ENCODE measurements at places on chromosomes 13 and 19.

GRCh38 chr13:25766576-25766975 is 285.2 kb downstream of the SHISA2 start:
- no peak for DNase-seq

GRCh38 chr13:41563341-41563983 is 106.1 kb downstream of the RGCC start:
- no peak for DNase-seq

- no peak for DNase-seq
Observed at GRCh38 chr13:100789481-100789880, 114.9 kb upstream of the TMTC4 start.

- no peak for DNase-seq
Observed at GRCh38 chr13:26785838-26786630, 25.4 kb upstream of the GPR12 start.

- no peak for DNase-seq
Observed at GRCh38 chr13:48583859-48584311, 51.0 kb upstream of the RCBTB2 start.

DNA sequence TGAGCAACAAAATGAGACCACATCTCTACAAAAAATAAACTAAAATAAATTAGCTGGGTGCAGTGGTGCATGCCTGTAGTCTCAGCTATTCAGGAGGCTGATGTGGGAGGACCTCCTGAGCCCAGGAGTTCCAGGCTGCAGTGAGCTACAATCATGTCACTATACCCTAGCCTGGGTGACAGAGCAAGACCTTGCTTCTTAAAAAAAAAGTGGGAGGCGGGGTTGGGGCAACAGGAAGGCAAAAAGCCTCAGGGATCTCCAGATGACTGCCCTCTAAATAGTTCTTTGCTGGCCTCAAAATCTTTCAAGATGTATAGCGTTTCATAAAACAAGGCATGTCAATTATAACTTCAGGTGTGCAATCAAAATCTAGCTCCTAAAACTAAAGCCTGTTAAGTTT is 18.5 kb downstream of the CEACAM8 start:
- DNase-seq, result no peak

DNA sequence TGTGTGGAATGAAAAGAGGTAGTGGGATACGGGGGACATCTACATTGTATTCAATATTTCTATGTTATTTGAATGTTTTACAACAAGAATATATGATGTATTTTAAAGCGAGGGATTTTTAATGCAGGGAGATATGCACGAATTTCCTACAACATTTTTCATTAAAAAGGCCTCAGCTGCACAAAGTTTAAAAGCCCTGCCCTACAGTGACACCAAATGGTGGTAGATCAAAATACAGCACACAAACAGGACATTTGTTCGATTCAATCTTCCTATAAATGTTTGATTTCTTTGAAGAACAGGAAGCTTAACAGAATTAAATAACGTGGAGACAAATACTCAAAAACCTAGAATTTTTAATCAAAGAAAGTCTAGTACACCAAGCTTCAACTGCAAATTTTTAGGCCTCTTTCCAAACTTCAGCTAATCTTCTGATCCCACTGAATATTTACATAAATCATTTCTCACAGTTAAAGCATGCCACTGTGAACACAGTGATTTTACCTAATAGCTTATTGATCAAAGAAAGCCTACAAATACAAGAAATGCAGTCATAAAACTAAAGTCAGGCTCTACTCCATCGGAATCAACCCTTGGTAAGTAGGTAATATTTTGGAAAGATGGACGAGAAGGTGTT is 257.2 kb downstream of the DIAPH3 start:
- no peak for DNase-seq

- no peak for DNase-seq
Observed at GRCh38 chr19:49973987-49974386, 13.0 kb upstream of the SIGLEC11 start.

GRCh38 chr13:98448642-98448928 is 128.3 kb downstream of the STK24 start:
- no peak for DNase-seq

DNA sequence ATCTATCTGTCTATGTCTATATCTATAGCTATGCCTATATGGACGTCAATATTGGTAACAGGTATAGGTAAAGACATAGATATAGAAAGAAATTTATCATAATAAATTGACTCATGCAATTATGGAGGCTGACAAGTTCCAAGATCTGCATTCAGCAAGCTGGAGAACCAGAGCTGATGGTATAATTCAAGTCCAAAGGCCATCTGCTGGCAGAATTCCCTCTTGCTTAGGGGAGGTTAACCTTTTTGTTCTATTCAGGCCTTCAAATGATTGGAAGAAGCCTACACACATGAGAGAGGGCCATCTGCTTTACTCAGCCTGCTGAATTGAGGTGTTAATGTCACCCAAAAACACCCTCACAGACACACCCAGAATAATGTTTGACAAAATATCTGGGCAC is 10.8 kb downstream of the RASL11A start:
- DNase-seq, result no peak

DNA sequence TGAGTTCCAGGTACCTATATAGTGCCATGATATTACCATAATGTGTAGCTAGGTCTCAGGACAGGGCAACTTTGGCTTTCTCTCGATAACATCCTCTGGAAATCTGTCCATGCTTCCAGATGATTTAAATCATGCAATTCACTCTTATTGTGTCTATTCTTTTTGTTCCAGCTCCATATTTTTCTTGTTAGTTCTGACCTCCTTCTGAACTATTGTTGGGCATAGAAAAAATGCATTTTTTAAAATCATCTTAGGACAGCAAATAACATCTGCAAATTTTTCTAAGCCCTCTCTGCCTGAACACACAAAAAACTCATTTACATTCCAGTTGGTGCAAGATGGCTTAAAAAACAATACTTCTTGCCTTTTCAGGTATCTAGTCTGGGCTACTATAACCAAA is 1561.0 kb upstream of the MIR17HG start:
- no peak for DNase-seq

DNA sequence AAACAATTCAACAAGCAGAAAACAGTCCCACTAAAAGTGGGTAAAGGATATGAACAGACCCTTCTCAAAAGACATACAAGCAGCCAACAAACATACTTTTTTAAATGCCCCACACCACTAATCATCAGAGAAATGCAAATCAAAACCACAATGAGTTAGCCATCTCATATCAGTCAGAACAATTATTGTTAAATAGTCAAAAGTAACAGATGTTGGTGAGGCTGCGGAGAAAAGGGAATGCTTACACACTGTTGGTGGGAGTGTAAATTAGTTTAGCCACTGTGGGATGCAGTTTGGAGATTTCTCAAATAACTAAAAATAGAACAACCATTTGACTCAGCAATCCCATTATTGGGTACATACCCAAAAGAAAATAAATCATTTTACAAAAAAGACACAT is 8.7 kb downstream of the ZNF529 start:
- DNase-seq, result no peak

DNA sequence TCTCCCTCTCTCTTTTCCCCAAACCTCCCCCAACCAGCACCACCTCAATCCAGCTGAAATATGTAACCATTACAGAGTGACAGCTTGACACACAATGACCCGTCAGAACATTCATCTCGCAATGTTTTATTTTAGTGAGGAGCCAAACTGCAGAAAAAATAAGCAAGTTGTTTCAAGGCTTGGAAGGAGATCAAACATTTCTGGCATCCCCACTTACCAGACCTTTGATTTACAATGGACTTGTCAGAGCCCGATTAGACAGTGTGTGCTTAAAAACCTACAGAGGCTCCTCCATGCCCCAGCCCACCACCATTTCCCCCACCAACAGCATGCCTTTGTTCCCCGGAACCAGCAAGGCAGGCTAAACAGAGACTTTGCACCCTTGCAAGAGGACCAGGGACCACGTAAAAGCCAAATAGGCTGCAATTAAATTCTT is 382.8 kb upstream of the ZNF507 start:
- no peak for DNase-seq

GRCh38 chr13:36131931-36132297 is 732 bp upstream of the DCLK1 start:
- no peak for DNase-seq

DNA sequence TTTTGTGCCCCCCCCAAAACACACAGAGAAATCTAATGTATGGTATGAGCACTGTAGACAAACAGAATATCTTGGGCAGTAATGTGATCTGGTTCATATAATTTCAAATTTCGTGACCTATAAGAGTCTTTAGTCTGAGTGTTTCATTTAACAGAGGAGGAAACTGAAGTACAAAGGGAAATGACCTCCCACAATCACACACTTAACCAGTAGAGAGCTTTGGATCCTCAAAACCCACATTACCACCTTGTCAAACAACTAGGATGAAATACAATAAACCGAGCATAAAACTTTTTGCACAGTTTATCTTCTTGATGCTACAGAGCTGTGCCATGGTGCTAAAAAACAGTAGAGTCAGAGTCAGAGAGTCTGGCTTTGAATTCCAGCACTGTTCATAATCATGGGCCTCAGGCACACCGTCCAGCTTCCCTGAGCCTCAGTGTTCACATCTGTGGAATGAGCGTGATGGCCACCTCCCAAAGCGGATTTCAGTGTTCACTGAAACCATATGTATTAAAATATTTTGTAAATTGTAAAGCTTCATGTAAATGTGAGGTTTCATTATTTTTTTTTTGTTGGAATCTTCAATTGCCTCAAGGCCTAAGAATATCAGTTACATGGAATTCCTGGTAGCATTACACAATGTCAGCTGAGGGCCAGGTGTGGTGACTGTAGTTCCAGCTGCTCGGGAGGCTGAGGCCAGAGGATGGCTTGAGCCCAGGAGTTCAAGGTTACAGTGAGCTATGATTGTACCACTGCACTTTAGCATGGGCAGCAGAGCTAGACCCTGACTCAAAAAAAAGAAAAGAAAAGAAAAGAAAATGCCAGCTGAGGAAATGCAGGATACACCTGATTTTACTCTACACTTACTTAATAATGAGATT is 126.4 kb upstream of the FRY start:
- DNase-seq, result no peak
